ENCODE measurements at places on chromosomes 4 and X.

- no peak for DNase-seq
Observed at GRCh38 chr4:28426251-28426650, 1565.6 kb downstream of the STIM2 start.

- no peak for DNase-seq
Observed at GRCh38 chr4:53959343-53960120, 104.9 kb downstream of the CHIC2 start.

GRCh38 chr4:95465010-95465409, 83.8 kb downstream of the UNC5C start:
- peak; percentile 33 for DNase-seq

DNA sequence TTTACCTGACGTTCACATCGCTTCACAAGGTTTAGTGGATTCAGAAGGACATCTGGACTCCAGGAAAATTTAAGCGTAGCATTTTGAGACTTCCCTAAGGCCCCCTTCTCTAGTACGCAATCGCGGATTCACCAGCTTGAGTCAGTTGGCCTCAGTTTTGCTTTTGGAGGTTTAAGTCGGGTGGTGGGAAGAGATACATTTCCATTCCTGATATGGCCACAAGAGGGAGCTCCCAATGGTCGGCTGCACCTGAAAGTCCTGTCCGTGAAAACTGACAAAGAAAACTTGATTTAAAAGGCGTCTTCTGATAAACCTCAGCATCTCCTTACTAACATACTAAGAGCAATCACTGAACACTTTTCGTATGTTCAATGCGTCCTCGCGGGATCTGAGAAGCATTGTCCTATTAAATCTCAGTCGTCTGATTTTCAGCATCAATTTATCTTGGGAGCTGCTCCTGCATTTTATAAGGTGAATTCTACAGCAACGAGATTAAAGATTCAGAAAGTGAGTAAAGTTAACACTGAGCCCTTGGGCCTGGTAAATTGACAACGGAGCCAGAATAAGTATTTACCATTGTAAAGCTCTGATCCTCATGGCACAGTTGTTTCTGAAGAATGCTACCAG, 50.6 kb downstream of the LGI2 start:
- DNase-seq, result peak; percentile 58

- DNase-seq, result no peak
Observed at GRCh38 chr4:101345271-101345595, 2.1 kb downstream of the PPP3CA start.

DNA sequence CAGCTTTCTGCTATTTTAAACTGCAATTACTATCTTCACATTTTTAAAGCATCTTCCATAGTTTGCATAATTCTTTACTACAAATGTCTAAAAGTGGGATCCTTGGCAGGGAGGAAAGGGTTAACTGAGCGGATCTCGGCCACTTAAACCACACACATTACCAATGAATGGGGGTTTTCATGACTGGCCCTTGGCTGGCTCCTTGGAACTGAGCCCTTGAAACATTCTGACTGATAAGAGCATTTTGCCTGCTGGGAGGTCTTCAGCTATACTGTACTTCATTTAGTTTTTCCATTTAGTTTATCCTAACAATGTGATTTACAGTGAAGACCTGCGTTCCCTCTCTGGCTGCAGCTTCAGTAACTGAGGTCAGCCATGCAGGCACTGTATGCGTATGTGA, 31.7 kb upstream of the MFAP3L start:
- DNase-seq, result no peak

DNA sequence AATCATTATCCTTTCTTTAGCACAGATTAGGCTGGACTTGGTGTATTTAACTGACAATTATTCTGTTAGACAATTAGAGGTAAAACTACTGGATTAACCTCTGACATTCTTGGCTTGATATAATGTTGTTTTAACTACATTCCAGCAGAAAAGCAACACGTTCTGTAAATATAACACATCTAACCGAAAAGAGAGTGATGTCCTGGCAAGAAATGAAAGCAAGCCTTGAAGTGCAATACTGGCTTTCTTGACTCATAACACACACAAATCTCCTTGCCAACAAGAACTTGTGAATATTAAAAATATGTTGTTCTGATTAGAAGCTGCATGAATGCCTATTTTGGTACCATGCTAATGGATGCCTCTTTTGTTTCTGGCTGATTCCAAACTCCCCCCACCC, 76.4 kb downstream of the EFHC2 start:
- no peak for DNase-seq

DNA sequence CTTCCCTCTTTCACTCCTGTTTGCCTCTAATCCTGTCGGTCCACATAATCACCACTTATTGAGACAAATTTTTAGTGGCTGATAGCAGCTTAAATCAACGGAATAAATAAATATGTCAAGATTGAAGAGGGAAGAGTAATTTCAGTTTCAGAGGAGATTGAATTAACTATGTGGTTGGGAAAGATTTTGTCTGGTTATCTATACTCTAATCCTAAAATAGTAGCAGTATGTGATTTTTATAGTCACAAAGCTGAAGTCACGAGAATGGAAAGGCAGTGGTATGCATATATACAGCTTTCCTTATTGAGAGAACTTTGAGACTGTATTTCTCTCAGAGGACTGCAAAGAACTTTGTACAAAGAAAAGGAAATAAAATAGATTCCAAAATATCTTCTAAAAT, 493.3 kb downstream of the FAT4 start:
- no peak for DNase-seq

DNA sequence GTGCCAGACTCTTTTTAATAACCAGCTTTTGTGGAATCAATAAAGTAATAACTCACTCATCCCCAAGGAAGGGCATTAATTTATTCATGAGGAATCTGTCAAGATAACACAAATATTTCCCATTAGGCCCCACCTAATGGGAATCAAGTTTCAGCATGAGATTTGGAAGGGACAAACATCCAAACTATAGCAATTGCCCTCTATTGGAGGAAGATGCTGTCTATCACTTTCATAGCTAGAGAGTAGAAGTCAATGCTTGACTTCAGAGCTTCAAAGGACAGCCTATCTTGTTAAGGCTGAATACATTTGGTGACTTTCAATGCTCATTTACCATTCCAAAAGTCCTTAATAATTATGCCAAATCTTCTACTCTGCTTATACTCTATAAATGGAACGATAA, 84.9 kb upstream of the ATOH1 start:
- no peak for DNase-seq

- no peak for DNase-seq
Observed at GRCh38 chr4:185429660-185430059, 3.9 kb upstream of the UFSP2 start.

- no peak for DNase-seq
Observed at GRCh38 chr4:140367738-140368137, 5.7 kb upstream of the SCOC start.

DNA sequence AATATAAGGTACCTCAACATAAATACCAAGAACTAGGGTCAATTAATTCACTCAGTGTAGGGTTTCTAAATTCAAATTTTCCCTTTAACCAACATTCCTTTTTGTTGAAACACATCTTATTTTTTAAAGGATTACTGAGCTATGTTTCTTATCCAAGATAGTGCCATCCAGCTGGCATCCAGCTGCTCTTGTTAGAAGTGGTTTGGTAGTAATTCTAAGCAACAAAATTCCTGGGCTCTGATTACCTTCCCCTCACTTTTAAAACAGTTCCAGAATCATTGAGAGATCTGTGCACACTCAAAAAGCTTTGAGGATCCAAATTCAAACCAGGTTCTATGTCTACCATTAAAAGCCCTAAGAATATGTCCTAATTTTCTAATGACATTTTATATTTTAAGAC, 583.7 kb downstream of the TRIML1 start:
- no peak for DNase-seq

DNA sequence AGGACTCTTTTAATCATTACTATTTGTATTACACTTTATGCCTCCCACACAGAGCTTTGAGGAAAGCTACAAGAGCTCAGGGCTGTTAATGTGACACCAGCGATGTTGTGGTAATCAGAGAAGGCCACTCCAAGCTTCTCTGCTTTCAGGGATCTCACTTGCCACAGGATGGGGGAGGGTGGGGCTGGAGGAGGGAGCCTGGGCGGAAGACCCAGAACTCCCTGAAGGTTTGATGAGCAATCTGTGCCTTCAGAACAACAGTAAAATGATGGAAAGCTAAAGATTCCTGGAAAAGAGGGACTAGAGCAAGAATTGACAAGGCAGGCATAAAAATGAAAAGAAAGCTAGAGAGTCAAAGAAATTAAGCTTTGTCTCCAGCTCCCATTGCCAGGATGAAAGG, 75.6 kb downstream of the MAML3 start:
- DNase-seq, result peak; percentile 63

DNA sequence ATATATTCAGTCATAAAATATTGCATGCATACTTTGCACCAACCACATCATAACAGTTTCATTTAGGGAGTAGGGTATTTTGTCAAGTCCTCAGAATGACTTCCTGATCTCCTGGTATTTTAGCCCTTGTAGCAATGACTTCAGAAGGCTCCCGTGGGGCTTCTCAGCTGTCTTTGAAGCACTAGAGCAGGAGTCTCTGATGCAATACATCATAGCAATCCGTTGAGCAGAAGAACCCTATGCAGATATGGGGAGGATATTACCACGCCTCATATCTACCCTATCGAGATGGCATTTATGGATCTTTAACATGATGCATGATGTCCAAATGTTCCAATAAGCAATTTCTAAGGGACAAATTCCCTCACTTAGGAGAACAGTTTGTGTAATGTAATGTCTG, 373.7 kb upstream of the FTHL17 start:
- DNase-seq, result no peak

DNA sequence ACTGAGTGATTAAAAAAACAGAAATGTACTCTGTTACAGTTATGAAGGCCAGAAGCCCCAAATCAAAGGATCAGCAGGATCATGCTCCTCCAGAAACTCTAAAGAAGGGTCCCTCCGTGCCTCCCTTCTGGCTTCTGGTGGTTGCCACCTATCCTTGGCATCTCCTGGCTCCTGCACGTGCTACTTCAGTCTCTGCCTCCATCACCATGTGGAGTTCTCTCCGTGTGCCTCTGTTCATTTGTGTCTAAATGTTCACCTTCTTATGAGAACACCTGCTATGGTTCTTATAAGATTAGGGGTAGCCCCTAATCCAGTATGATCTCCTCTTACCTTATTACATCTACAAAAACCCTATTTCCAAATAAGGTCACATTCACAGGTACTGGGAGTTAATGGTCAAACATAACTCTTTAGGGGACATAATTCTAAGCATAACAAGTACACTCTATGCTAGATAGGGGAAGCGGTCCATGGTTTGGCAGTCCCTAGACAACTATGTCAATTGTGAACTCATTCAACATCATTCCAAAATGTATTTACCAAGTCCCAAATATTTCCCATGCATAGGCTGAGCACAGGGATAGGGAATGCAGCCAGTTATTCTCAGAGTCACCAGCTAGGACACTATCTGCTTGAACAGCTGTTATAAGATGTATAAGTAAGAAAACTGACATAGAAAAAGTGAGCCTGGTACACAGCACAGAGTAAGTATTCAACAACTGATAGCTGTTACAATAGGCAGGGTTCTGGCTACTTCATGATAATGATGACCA, 295.5 kb upstream of the BOD1L1 start:
- DNase-seq, result no peak

DNA sequence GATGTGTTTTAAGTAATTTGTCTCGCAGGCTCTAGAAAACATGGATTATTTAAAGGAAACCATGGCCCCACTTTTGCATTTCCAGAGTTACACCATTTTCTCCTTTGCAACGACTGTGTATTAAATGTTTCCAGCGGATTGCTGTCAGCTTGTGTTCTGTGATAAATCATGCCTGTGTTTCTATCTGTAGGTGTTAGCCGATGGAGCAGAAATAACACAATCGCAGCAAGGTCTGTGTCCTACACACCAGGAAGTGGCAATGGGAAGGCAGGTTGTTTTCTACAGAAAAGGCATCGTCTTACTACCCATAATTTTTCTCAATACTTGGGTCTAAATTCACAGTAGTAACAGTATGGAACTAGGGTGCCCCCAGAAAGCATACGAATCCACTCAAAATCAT, 590.1 kb downstream of the NLGN4X start:
- no peak for DNase-seq

DNA sequence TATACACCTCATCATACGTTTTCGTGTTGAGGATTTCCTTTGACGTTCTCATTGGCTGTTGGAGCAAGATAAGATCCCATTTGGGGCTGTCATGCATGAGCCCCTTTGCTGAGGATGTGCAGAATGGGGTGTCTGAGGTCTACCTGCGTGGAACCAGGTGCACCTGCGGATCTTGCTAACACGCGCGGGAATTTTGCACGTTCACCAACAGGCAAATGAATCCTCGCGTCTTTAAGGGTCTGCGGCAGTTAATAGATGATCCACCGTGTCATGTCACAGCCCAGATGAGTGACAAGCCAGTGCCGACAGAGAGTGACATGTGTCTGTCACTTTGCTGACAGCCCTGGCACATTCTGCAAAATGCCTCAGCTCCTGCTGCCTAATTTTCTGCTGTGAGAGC, 56.3 kb upstream of the SHOX start:
- DNase-seq, result peak; percentile 35

DNA sequence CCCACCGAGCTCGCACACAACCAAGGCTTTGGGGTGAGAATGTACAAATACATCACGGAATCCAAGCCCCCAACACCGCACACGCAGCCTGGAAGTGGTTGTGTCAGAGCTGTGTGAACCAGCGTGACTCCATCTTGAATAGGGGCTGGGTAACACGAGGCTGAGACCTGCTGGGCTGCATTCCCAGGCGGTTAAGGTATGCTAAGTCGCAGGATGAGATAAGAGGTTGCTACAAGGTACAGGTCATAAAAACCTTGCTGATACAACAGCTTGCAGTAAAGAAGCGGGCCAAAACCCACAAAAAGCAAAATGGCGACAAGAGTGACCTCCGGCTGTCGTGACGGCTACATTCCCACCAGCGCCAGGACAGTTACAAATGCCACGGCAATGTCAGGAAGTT, 258.4 kb downstream of the DHRSX start:
- no peak for DNase-seq

GRCh38 chr4:77797239-77797638, 21.9 kb downstream of the CNOT6L start:
- no peak for DNase-seq

GRCh38 chrX:156003486-156004185, 6.1 kb downstream of the IL9R start:
- DNase-seq, result no peak

DNA sequence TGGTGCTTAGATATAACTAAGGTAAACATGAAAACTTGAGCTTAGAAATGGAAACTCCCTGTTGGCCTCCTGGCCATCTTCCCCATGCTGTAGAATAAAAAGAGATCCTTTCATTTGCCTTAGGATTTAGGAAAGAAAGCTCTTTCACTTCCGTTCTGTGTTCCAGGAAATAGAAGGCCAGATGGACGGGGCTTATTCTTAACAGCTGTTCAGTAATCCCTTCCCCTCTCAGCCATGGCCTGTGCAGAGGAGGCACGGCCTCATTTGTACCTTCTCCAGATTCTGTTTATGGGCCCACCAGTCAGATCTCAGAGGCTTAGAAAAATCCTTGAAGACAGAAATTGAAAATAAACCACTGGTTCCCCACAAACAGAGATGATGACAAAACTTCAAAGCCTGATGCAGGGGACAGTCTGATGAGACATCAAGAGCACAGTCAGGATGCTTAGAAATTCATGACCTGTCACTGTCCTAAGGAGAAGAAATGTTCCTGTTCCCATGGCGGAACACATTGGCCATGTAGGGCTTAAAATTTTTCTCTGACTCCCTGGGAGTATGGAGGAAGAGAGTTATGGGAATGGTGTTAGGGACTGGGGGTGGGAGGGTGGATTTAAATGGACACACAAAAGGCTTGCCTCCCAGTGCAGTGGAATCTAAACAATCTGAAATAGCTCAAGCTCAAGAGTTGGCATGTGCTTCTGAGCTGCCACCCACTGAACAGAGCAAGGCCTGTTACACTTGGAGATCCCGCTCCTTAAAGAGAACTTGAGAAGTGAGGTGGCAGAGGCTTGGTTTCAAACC, 188.8 kb downstream of the SOWAHB start:
- no peak for DNase-seq

Data from right kidney (tissue), 9 donors.